ENCODE measurements at places on chromosomes 2 and 18.

GRCh38 chr2:204665207-204665606 lies 119.9 kb downstream of the PARD3B start:
- no peak for DNase-seq

DNA sequence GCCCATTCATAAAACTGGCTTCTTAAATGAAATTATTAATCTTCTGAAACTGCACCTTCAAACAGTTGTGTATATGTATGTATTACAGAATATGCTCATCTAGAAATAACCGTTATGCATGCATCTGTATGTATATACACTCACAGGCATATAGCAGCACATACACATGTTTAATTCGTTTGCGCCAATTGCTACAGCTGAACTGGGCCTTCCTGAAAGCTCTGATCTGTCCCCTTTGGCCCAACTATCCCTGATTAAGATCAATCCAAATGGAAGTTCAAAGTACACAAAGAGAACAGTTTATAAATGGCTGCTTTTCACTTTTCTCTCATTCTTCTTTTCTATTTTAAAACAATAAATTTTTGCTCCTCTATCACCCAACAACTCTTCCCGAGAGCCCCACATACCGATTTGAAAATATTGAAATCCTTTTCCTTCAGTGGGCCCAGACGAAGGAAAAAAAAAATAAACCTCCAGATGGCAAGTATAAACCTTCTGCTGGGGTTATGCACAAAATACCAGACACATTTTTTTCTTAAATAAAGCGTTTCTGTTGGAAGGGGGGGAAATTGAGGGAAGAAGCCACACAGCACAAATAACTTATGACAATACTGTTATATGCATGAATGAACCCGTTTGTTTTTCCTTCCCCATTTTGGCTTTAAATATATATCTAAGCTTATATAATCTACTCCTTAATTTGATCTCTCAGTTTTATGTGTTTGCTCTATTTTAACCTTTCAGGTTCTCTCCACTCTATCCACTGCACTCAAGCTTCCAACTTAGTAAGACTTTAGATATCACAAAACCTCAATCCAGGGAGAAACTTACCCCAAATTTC lies 267.3 kb downstream of the TCF4 start:
- DNase-seq: no peak

DNA sequence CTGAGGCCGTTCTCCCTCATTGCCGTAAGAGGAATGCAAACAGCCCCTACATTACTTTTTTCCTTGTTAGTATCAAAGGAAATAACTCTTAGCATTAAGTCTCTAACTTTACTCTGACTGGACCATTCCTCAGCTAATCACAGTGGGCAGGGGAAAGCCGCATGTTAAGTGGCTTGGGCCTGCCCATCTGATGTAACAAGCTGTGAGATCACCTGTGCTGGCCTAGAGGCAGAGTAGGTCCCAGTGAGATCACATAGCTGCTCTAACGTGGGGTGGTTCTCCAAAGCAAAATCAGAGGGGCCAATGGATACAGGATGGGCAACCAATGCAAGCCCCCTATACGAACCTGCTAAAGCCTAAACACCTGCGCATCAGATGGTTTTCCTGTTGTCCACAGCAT lies 5.9 kb upstream of the MOCOS start:
- DNase-seq: no peak

GRCh38 chr18:2964361-2965010 lies 48.5 kb downstream of the LPIN2 start:
- DNase-seq: no peak

DNA sequence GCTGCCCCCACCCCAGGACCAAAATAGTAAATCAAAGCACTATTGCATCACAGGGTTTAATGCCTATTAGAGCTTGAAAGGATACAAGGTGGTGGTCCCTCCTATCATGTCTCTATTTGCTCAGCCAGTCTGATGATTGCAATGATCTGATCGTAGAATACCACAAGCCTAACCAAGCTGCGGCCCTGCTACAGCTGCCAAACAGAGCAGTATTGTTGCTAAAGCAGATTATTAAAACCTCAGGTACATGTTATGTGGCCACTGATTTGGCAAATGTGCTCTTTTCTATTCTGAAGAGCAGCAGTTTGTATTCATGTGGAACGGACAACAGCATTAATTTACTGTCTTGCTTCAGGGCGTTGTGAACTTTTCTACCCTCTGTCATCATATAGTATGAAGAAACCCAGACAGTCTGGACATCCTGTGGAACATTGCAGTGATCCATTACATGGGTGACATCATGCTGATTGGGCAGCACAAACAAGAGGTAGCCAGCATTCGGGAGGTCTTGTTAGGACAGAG lies 8.4 kb upstream of the VAPA start:
- DNase-seq: no peak

DNA sequence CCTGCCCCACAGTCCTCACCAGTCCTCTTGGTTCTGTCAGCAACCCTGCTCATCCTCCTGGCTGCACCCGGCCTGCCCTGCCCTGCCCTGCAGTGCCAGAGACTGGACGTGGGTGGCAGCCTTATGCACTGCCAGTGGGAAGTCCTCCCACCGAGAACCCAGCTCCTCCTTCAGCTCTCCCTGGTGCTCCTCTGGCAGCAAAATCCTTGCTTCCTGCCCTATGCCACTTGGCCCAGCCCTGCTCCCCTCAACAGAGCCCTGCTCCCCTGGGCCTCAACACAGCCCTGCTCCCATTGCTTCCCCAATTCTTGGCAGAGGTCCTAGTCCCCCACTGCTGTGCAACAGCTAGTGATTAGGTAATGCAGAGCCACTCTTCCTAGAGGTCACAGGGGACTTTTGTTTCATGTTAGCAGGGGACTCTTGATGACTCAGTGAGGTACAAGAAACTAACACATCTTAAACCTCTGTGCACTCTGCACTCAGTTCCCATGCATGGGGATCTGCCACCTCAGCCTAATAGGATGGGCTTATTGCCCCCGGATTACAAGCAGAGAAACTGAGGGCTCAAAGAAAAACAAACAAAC lies 58.0 kb upstream of the EDAR start:
- no peak for DNase-seq

GRCh38 chr2:133812826-133813617 lies 244.8 kb upstream of the NCKAP5 start:
- no peak for DNase-seq

- DNase-seq: no peak
These were observed 19.5 kb downstream of the STRADB start for GRCh38 chr2:201470821-201471731.

- no peak for DNase-seq
These were observed 358.3 kb downstream of the ZNF521 start for GRCh38 chr18:24993628-24994027.

DNA sequence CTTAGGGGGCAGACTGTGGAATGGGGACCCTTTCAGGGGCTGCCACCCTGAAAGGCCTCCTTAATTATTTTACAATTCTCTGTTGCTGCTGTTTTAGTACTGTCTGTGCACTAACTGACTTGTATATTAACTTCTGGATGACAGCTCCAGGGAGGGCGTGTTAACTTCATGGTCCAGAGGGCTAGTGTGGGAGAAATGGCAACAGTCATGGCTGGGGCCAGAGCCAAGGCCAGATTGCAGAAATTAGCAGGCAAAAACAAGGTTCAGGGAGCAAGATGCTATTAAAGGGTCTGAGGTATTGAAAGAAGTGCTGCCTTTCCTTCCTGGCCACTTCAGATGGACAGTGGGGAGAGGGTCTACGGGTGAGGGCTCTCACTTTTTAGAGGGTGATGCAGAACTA lies 9.1 kb downstream of the WIPF1 start:
- DNase-seq: no peak

GRCh38 chr2:39732482-39732881 lies 46.6 kb downstream of the THUMPD2 start:
- no peak for DNase-seq

- no peak for DNase-seq
These were observed 64.0 kb upstream of the CTDP1 start for GRCh38 chr18:79615586-79615985.

- DNase-seq: no peak
These were observed 87.2 kb upstream of the ATP8B1 start for GRCh38 chr18:57890266-57890665.

- DNase-seq: no peak
These were observed 11.8 kb upstream of the NEDD4L start for GRCh38 chr18:58032233-58032632.

DNA sequence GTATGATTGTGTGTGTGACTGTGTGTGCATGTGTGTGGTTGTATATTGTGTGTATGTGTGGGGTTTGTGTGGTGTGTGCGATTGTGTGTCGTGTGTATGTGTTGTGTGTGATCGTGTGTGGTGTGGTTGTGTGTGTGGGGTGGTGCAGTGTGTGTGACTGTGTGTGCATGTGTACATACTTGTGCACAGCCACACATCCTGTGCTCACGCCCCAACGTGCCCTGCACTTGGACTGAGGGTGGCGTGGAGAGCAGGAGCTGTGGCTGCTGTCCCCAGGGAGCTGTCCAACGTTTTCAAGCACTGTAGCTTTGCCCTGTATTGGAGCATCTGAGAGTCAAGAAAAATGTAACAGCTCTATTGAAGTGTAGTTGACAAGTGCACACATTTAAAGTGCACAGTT lies 243.2 kb upstream of the HDAC4 start:
- no peak for DNase-seq

DNA sequence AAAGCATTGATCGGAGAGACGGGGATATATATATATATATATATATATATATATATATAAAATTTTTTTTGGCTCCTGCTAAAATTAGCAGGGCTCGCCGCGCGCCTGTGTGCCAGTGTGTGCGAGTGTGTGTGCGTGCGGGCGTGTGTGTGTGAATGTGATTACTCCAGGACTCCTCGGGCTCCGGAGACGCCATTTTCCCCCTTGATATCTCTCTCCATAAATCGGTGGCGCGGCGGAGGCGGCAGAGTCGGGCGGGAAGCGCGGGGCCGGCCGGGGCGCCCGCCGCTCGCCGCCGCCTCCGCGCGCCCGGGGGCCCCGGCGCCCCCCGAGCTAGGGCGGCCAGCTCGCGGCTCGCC lies 795 bp upstream of the SETBP1 start:
- DNase-seq: peak; percentile 35

DNA sequence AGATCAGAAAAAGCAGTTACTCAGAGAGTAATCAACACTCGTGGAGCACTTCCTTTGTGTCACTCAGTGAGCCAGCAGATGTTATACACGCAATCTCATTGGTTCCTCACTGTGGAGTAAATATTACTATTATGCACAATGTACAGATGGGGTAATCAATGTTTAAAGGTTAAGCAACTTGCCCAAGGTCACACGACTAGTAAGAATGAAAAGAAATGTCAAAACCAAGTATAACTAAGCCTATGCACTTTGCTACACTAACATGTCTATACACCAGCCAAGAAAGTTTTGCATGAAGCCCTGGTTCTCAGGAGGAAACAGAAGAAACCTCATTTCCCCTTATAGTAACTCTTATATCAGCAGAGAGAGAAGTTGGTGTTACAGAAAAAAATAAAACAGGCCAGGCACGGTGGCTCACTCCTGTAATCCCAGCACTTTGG lies 5.4 kb downstream of the METTL21A start:
- no peak for DNase-seq

- DNase-seq: no peak
These were observed 189.2 kb upstream of the POU3F3 start for GRCh38 chr2:104664672-104665071.

Measured in upper lobe of left lung (tissue), 6 donors.